SJSA1 (cell line): ENCODE measurements at places on chromosomes 3 and 15. TPM values are rescaled to one million over a fixed set of nuclear protein-coding genes. Genes with fewer than 3 reads are reported as not detected.
A peak's percentile ranks its signal among the peaks of the same experiment; 100 is the strongest.

Gene MME
- total RNA-seq: 8.9 and 19.1 TPM in 2 replicates

Gene GRK7
- total RNA-seq: not detected in 2 replicates

Gene DNASE1L3
- not detected in 2 replicates for total RNA-seq

Gene GLDN
- 0.32 TPM in 1 of 2 replicates, not detected in the other for total RNA-seq

Gene MCTP2
- total RNA-seq: 0.18 and 0.72 TPM in 2 replicates

Gene THRB
- 1.5 and 3.2 TPM in 2 replicates for total RNA-seq

- DNase-seq: no peak
These were observed 37.8 kb upstream of the GOLM2 start for GRCh38 chr15:44250566-44251205.

DNA sequence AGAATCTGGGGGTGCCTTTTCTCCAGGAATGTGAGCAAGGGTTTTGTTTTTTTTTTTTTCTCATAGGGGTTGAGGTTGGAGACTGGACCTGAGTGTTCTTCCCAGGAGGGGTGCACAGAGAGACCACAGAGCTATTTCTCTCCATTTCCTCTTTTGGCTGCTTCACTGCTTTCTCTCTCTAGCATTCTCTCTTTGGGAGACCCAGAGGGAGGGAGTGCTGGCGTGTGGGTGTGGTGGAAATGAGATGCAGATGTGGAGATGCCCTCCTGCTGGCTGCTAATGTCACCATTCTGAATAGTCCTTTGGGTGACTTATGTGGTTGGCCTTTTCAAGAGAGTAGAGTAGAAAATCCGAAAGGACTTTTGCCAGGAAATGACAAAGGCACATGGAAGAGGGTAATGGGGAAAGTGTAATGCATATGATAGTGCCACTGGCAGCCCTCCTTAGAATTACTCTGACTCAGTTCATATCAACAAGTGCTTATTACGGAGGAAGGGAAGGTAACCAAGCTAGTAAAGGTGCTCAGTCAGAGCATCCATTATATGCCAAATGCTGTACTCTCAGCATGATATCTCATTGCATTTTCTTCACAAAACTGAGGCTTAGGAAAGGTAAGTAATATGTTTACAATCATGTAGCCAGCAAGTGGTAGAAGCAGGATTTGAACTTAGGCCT, 1.9 kb downstream of the SYN2 start:
- DNase-seq: no peak

DNA sequence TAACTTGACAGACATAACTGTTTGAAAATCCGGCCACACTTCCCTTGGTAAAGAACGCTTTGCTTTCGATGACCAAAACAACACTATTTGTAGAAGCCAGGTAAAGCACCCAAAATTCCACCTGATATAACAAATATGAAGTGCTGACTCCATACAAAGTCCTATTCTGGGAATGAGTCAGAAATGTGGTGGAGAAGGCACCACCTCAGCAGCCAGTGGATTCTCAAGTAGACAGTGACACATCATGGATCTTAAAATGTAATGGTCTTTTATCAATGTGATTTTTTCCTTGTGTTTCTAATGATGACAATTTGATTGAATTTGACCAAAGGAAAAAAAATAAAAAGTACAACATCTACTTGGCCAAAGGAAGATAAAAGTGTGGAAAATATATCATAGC, 135.0 kb upstream of the WNT5A start:
- DNase-seq: peak; percentile 31

DNA sequence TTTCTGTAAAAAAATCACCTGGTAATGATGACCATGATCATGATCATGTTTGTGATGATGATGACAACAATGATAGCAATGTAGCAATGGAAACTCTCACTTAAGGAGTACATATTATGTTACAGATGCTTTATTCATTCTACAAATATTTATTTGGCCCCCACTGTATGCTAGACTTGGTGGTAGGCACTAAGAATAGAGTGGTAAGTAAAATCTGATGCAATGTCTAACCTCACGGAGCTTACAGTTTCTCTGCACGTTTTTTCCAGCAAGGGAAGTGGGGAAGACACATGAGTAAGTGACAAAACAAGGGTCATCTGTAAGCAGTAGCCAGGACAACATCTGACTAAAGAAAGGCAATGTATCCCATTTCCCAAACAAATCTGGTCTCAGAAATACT, 199.4 kb upstream of the MRPL3 start:
- DNase-seq: no peak

DNA sequence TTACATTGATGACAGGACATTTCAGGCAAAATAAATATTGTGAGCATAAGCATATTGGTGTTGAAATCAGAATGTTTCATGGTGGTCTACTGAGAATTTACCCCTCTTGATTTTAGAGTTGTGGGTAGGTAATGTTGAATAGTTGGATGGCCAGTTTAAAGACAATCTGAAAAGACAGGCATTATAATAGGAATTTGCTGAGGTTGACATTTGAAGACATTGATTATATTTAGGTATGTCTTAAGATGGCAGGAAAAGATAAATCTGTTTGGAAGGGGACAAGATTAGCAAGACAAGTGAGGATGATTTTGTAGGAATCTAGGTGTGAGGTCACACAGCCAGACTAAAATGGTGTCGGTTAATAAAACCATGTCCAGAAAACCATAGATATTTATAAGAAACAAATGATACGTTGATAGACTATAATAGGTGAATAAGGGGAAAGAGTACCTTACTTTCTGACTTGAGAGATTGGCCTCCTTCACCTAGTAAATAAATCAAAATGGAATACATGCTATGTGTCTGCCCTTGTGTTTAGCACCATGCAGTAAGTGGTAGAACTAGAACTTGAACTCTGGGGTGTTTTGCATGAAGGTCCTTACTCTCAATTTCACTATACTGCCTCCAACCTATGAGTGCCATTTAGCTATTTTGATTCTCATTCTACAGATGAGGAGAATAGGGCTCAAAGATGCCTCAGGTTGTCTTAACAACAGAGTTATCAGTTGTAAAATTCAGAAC, 57.9 kb downstream of the ALCAM start:
- DNase-seq: no peak

DNA sequence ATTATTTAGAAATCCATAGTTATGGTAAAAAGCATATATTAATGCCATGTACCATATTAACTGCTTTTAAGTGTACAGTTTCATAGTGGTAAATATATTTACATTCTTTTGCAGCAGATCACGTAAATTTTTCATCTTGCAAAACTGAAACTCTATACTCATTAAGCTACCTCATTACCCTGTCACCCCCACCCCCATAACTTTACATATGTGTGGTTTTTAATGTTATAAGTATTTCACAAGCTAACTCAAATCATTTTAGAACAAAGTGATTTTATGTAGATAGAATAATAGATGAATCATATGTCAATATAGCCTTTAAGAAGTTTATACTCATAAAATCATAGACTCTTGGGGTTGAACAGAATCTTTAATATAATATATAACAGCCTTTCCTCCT, 7.1 kb upstream of the TP63 start:
- DNase-seq: no peak

- no peak for DNase-seq
These were observed 60.8 kb upstream of the GOLIM4 start for GRCh38 chr3:168156479-168156878.

- DNase-seq: no peak
These were observed 156.8 kb upstream of the ICE2 start for GRCh38 chr15:60635507-60636352.

DNA sequence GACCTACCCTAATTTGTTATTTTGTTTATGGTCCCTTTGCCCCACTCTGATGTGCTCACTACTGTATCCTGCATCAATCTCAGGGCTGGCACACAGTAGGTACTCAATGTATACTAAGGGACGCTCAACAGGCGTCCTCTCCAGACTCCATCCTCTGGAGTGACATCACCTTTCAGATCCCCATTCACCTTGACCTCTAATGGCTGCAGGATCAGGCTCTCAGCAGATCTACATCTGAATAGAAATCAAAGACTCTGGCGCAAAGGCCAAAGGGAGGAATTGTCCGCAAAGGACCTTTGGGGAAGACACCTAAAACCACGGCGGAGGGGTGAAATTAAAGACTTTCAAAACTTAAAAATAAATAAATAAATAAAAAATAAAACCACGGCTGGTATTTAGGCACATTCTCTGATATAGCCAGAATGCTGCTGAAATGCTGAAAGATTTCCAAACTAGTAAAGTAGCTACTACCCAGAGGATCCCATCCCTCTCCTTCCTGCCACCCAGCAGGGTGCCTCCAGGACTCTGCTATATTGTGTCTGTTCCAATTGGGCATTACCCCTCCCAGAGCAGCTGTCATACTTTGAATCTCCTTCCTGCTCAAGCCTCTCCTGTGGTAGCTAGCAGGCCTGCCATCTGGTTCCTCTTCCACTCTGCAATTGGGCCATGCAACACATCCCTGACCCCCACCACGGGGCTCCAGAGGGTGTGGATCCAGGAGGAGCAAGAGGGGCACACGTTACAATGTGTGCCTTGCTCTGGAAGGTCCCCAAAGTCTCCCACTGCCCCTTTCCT, 6.1 kb downstream of the SHF start:
- no peak for DNase-seq

DNA sequence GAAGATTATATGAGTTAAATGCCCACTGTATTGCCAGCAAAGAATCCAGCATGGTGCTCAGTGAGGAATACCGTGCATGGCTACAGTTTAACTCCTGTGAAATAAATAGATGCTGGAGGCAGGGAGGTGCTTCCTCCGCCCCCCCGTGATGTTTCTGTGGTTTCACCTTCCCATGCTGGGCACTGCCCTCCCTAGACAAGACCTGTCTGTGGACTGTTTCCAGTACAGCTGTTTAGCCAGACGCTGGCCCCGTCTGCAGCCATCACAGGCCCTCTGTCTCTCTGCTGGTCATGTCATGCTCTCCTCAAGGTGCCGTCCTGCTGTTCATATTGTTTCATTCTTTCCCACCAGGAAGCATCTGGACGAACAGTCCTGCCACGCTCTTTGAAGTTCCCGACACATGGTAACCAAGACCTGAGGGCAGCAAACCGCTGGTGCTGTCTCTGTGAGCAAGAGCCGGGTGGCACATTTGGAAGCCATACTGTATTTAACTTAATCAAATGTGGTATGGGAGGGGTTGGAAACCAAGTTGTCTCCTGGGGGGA, 31.4 kb downstream of the GOLGA8S start:
- no peak for DNase-seq

GRCh38 chr3:86890741-86891396, 100.1 kb downstream of the VGLL3 start:
- DNase-seq: peak; percentile 1

- DNase-seq: peak; percentile 41
These were observed 1.2 kb downstream of the LARP6 start for GRCh38 chr15:70852501-70853317.

DNA sequence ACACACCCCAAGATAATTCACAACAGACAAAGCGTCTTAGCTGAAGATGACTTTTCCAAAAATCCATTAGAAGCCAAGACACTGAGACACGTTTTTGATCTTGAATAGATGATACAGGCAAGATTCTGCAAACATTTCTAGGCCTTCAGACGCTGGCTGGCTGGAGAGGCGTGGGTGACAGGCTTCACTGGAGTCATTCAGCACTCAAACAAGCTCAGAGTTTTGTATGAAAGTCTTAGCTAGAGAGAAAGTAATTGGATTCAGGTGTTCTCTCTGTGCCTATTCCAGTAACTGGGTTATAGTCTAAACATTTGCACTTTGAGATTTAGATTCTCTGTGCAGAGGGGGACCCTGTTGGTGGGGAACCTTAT, 147.7 kb upstream of the BHLHE40 start:
- no peak for DNase-seq

DNA sequence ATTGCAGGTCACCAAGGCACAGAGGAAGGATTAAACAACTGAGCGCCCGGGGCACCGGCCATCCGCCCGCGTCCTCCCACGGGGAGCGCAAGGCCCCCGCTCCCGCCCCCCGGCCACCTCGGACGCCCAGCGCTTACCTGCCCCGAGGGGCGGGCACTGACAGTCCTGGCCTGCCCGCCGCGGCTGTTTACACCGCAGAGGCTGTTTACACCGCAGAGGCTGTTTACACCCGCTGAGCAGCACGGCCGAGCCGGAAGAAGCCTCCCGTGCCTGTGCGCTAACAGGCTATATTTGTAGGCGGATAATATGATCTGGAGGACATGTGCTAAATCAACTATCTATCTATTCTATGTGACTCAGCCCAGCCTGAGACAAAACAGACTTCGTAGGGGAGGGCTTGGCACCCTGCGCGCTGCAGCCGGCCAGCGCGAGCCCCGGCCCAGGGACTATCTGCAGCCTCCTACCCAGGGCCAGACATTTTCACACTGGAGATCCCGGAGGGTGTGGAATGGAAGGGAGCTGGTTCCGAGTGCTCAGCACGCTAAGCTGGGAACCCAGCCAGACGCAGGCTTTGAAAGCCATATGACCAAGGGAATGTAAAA, at the start of gene LRRC2:
TSS of gene LRRC2 (minus strand) at position 263 of the 602 bp plus-strand sequence. CDS start 14,711 bp downstream, outside the sequence.
- no peak for DNase-seq

DNA sequence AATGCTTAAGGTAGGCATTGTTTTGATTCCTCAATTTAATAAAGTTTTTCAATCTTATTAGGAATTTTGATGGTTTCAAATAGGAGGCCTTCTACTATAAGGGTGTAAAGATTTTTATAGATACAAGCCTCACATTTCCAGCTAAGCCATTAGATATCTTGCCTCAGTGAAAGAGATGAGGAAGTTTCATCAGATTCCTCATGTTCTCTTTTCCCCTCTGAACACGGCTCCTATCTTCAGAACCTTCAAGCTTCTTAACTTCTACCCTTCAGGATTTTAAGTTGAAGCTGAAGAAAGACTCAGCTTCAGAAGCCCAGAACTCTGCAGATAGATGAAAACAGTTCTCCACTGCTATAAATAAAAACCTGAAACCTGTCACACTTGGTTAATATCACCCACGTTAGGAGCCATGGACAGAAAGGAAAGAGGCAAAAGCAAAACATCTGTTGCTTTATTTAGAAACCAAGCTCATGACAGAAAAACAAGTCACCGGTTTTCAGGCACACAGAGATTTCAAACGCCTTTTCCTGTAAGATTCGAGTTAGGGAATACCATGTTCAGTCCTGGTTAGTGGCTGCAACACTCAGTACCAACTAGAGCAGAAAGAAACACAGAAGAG, 82.2 kb upstream of the GOLGA8B start:
- DNase-seq: no peak

- no peak for DNase-seq
These were observed 41.2 kb downstream of the OIP5 start for GRCh38 chr15:41291065-41291631.

DNA sequence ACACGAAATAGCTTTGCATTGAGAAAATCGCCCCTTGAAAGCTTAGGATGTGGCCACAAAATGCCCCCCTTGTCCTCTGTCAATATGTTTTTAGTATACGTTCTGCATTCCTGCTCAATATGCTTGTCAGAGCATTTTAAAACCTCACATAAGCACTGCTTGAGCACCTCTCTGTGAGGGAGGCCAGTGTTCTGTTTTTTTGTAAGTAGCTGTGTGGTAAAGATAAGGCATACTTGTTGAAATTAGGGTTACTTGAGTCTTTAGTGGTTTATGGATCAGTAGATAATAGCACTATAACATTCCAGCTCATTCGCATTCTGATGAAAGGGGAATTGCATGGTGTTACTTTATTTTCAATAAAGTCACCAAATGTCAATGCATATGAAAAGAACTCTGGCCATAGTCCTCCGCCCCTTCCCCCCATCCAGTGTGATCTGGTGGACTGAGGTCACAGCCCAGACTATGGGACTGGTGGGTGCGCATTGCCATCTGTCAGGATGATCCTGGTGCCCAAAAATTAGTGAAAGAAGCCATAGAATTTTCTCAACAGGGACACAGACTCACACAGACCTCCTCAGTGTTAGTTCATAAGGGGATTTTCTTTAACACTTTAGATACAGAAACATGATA, 33.1 kb downstream of the IL1RAP start:
- no peak for DNase-seq
